Hindlimb muscle (tissue), 1 donor: ENCODE measurements at places on chromosomes 2 and 18. TPM values are rescaled to one million over a fixed set of nuclear protein-coding genes. Genes with fewer than 3 reads are reported as not detected.

GRCh38 chr2:219643084-219643473, 15.6 kb downstream of the SLC4A3 start:
- DNase-seq = no peak

DNA sequence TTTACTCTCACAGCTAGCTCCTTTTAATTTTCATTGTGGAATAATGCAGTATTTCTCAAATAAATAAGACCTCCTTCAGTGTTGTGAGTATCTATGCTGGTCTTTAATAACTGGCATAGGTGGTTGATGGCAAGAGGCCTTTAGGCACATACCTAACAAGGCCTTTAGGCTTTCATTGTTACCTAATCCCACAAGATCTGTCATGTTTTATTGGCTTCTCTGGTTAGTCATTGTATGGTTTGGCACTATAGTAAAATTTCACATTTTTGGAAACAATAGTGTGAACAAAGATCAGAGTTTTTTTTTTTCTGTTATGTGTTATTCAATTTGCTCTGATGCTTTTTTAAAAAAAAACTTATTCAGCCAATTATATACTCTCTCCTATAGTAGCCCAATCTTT, 89.8 kb upstream of the NEUROD1 start:
- no peak for DNase-seq

GRCh38 chr2:15357922-15358321, 203.2 kb downstream of the NBAS start:
- DNase-seq = no peak

ABCG8 gene
- 0.10 TPM for polyA plus RNA-seq
